ENCODE measurements at places on chromosomes 3 and 15.

DNA sequence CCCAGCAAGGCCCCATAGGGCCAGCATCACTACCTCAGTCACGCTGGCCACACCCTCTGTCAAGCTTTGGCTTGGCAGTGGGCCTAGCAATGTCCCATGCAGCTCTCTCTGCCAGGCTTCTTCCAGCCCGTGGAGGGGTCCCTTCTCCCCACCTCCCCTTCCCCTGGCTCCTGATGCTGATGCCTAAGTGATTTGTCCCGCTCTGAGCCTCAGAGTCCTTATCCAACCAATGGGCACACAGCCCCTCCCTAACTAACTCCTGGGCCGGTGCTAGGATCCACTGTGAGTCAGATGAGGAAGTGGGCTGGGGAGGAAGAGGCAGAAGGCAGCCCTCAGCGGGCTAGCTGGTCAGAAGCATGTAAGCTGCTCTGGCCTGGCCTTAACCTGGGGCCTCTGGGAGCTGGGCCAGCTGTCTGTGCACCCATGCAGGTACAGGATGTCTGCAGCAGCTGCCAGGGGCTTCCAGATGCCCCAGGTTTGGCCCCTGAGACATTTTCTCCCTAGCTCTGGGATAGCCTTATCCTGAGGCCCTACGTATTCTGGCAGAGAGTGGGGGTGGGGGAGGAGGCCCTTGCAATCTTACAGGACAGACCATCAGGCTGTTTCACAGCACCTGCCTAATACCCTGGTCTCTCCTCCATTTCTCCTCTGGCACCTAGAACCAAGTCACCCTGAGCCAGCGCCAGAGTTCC lies 740 bp upstream of the ZBTB47 start:
- no peak for DNase-seq

GRCh38 chr3:27559835-27560234 lies 75.7 kb upstream of the SLC4A7 start:
- no peak for DNase-seq

DNA sequence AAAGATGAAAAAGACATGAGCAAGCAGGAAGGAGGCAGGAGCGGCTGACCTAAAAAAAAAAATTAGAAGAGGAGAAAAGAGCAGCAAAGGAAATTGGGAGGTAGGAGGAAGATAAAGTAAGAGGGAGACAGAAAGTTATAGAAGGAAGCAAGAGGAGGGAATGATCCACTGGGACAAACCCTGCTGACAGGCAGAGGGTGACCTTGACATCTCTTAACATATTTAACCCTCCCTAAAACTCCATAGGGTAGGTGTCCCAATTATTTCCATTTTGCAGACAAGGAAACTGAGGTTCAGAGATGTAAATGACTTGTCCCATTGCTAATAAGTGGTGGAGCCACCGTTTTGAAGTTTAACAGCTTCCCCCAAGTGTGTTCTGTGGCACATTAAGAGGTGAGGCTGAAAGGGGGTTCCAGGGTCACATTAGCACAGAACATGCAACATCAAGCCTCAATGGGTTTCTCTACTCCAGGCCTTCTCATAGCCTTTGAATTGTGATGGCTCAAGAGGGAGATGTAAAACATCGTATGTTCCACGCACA lies 37.4 kb upstream of the PRICKLE2 start:
- no peak for DNase-seq

DNA sequence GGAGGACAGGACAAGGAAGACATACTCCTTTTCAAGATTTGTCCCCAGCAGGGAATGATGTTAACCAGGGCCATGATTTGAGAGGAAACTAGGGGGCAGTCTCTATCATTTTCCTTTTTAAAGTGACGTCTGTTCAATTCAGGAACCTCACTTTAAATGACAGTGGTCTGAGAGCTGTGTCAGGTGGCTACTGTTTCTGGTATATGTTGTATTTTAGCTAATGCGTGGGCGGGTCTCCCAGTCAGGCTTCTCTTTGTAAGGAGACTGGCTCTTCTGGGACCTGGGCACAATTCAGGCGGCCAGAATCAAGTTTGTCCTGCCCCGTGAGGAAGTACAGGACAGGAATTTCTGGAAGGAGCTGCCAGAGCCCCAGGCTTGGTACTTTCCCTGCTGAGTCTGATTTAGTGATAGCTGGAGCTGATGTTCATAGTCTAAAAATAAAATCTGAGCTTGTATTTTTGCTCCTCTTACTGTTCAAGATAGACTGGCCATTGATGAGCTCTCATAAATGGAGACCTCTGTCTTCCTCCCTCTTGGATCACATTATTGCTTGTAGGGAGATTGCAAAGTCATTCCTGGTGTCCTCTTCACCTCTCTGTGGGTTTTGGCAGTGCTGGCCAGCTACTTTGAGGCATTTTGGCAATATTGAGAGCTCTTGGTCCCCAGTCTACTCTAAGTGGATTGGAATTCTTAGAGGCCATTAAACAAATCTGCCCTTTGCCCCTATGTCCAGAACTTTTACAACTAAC lies 25.6 kb downstream of the SQOR start:
- DNase-seq: no peak

GRCh38 chr3:134754768-134755559 lies 40.1 kb upstream of the EPHB1 start:
- no peak for DNase-seq

DNA sequence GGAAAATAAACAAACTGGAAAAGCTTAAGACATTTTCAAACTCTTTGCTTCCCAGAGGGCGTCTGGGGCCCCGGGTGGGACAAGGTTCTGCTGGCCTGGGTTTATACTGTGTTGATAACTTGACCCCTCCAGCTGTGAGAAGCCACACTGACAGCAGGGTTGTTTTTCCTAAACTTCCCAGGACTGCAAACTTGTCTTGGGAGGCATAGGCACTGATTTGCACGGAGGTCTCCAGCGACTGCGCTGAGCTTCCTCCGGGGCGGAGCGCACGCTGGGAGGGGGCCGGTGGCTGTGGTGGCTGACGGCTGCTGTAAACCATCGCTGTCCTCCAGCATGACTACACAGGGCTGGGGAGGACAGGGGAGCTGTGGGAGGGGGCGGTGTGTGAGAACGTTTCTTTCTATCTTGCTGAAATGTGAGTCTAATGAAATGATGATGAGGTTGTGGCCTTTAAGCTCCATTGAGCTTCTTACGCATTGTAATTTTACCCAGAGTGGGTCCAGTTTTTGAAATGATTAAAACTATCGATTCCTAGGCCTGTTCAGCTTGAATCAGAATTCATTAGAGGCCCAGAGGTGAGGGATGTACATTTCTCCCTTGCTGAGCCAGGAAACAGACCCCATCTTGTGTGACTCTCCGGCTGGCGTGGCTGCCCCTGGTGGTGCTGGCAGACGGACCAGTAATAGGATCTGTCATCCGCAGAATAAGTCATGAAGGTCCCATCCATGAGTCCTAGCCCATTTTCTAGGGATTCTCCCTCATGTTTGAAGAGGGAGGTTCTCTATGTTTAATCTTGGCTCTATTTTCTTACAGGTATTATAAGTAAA lies 40.5 kb upstream of the VPS8 start:
- no peak for DNase-seq

All from forelimb muscle (tissue), 1 donor.